ENCODE measurements at places on chromosomes 2 and 18. TPM values are rescaled to one million over a fixed set of nuclear protein-coding genes. Genes with fewer than 3 reads are reported as not detected.

Gene POMC
- not detected for total RNA-seq

Gene ALPI
- not detected for total RNA-seq

DNA sequence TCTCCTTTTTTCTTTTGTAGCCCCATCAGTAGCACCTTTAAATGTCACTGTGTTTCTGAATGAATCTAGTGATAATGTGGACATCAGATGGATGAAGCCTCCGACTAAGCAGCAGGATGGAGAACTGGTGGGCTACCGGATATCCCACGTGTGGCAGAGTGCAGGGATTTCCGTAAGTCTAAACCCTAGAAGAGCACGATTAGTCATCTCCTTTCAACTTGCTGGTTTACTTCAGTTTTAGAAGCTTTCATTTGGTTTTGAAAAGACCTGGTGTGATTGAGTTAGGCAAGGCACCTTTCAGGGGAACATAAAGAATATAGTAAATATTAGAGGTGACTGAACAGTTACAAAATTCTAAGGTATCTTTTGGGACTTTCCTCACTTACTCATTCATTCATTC, 72.2 kb upstream of the TMEM87B start:
- DNase-seq: no peak

DNA sequence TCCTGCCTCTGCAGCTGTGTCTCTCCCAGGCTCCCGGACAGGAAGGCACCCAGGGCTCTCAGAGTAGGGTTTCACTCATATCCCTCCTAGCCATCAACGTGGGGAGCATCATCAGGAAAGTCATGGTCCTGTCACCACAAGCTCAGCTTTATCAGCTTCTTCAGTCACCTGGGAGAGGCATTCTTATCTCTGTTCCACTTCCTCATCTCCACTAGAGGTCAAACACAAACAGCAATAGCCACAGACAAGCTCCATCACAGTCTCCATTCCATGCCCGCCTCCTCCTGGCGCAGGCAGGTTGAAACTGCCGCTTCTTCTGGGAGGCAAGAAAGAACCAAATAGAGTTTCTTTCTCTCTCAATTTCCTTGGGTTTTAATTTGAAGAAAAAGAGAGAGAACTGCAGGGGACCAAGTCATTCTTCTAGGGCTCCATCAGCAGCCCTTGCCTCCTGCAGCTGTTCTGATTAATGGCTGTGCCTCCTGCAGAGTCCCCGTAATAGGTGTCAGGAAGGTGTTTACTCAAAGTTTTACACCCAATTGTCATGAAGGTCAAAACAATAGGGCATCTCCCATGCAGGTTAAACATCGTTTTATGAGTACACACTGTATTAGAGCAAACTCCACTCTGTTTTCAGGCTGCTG, 377.9 kb downstream of the TMEM182 start:
- no peak for DNase-seq

DNA sequence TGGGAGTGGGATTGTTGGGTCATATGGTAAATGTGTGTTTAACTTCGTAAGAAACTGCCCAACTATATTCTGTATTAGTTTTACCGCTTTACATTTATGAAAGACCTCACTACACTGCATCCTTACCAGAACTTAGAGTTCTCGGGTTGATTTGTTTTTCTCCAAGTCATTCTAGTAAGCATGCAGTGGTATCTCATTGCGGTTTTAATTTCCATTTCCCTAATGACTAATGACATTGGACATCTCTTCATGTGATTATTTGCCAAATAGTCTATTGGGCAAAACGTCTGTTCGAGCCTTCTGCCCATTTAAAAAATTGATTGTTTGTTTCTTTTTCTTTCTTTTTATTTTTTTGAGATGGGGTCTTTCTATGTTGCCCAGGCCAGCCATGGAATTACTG, 6.8 kb downstream of the FBLN7 start:
- DNase-seq: no peak
